Fibroblast of skin of left biceps (primary cell): ENCODE measurements at places on chromosomes 2 and 18.

DNA sequence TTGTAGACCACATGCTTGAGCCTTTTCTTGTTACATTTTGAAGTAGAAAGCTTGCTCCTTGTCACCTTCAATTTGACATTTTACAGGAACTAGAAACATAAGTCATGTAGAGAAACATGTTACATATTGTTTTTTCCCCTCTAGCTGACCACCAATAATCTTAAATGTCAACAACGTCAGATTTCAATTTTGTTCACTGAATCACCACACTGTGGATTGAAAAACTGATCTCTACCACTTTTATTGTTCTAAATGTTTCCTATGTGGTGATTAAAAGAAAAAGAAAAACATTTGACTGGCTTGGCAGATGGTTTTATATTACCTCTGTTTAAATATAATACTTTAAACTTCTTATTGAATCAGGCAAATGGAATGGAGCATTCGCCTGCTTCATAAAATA is 87.7 kb downstream of the DSEL start:
- DNase-seq = peak; percentile 34

DNA sequence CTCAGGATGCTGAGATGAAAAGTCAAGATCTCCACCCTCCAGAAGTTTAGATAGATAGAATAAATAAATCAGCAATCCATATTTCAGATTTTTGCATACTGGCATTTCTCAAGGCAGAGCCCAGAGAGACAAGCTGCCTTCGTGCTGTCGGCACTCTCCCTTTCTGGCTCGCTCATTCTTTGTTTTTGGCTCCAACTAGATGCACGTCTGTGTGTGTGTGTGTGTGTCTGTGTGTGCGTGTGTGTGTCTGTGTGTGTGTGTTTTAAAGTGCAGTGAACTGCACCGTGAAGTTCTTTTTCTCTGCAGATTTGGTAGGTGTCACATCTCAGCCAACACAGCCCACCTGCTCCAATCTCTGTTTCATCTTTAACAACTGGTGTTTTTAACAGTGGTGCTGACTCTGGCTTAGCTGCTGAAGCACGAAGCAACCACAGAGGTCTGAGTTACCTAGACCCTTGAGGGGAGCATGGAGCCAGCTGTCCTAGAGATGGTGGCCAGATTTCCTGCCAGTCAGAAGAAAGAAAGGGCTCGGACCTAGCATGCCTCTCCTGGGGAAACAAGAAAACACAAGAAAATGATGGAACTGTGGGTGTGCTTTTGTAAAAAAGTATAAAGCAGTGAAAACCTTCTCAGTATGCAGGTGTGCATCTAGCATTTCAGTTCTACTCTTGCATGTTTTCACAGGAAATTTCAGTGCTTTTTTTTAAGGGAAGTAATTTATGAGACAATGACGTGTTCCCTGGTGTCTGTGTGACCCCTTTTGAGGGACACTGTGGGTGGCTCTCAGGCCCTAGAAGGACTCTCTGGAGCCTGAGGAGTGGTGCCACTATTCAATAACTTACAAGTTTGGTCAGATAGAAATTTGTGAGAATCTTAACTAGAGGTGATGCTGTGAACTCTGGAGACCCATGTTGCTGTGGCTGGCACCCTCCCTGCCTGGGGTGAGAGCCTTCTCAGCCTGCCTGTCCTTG is 364.3 kb downstream of the RNF144A start:
- DNase-seq = no peak

- no peak for DNase-seq
These were observed 588 bp downstream of the TMEM214 start for GRCh38 chr2:27033253-27033852.

DNA sequence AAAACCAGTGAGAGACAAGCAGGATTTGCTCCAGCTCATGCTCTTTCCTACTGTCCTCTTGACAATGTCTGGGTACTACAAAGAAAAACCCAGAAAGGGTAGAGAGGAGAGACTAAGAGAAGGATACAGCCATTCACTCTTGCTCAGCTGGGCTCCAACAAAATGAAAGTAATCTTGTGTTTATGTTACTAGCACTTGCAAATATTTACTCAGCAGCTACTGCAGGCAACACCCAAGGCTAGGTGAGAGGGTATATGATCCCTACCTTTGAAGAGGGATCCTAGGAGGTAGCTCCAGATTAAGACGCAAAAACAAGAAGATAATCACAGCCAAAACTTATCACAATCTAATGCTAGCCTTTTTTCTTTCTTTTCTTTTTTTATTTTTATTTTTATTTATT is 329.6 kb upstream of the ACVR2A start:
- DNase-seq = no peak

DNA sequence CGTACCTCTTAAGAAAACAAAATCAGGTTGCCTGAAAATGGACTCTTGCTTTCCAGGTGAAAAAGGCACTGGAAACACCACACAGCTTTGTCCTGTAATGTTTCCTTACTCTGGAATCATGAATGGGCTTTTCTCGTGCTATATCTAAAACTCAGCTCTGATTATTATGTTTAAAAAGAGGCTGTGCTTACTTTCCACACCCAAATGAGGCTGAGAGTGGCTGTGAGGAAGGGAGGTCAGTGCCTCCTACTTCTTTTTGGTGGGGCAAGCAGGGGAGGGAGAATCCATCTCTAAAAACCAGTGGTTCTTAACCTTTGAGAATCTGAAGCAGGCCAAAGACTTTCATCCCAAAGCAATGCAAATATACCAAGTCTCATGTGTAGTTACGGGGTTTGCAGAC is 148.6 kb downstream of the FAM210A start:
- no peak for DNase-seq
